CD4-positive, alpha-beta T cell treated with Interferon gamma for 1 hour (primary cell): ENCODE measurements at places on chromosomes 4 and X.
A peak's percentile ranks its signal among the peaks of the same experiment; 100 is the strongest.

DNA sequence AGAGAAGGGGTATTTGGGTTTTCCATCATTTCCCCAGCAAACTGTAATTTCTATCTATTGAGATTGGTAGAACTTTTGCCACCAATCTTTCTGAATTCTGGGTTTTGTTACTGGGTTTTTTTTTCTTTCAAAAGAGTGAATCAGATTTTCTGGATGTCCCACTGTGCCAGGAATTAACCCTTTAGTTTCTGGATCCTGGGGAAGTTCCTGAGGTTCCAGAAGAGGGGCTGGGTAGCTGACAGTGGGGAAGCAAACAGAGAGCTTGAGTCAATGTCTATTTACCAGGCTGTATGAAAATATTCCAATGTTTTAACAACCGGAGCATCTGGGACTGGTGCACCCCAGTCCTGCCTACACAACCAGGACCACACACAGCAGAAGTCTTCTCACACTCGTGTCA is 25.8 kb upstream of the SOD3 start:
- DNase-seq: no peak

- DNase-seq: no peak
Measured at GRCh38 chrX:7280520-7280919, 132.6 kb upstream of the PUDP start.

- DNase-seq: no peak
Measured at GRCh38 chr4:154471526-154472331, 19.9 kb downstream of the DCHS2 start.

DNA sequence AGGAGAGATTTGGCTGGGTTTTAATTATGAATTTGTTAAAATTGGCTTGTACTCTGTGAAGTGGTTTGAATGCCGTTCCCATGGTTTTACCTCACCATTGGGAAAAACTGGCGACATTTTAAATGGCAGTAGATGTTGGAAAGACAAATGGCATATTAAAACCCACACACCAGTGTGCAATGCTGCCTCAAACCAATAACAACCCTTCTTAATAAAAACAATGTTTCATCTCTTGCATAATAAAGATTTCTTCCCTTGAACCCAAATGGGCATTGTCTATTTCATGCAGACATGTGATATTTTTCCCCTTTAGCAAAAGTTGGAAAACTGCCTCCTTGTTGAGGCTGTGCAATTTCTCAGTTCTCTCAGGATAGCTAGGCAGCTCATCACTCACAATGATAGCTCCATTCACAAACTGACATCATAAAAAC is 33.7 kb downstream of the GABRB1 start:
- no peak for DNase-seq

GRCh38 chr4:164779080-164779479 is 25.1 kb downstream of the SMIM31 start:
- no peak for DNase-seq

GRCh38 chr4:151685303-151685702 is 75.5 kb downstream of the GATB start:
- no peak for DNase-seq

DNA sequence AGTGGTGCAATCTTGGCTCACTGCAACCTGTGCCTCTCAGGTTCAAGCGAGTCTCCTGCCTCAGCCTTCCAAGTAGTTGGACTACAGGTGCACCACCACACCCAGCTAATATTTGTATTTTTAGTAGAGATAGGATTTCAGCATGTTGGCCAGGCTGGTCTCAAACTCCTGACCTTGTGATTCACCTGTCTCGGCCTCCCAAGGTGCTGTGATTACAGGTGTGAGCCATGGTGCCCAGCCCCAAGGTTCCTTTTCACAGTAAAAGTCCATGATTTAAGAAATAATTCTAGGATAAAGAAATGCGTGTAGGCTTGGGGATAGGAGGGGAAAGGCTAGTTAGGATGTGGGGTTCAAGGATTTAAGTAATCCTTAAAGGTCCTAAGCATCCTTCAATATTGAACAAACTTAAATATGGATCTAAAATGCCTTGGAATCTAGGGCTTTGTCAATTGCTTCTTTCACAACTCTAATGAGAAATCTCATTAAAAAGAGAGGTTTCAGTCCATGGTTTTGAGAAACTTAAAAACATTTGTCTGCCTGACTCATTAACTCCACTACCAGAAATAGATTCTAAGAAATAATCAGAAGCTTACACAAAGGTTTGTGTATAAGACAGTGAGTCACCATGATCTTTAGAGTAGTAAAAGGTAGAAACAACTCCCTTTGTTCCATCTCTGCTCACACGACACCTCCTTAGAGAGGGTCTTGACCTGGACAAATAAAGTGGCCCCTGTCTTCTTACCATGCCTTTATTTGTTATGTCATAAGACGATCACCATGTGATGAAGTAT is 203.2 kb downstream of the PTTG2 start:
- DNase-seq: no peak

DNA sequence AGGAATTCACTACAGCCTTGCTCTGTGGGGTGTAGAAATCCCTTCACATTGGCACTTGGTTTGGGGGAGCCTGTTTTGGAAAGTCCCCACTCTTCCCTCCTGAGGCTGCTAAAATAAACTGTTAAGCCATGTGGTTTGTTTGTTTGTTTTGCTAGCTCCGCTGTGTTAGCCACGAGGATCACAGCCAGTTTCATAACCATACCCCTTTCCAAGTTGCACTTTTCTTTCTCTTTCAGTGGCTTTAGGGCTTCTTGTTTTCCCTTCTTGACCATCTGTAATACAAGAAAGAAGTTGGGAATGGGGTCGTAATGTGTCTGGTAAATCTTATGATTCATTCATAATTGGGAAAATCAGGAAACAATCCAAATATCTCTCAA is 24.8 kb upstream of the UXT start:
- DNase-seq: no peak

DNA sequence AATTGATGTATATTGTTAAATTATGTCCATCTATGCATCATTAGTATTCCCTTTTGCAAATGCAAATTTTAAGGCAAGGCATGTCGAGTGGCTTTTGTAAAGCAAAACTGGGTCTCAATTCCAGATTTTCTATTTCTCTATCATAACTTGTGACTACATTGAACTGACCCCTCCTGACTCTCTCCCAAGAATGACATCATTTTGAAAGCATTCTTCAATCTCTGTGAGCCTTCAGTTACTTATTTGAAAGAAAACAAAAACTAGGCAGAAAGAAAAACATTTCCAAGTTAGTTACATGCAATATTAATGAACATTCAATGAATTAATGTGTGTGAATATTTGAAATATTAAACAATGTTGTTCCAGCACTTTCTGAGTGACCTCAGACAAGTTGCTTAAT is 314.3 kb upstream of the CLNK start:
- DNase-seq: no peak

DNA sequence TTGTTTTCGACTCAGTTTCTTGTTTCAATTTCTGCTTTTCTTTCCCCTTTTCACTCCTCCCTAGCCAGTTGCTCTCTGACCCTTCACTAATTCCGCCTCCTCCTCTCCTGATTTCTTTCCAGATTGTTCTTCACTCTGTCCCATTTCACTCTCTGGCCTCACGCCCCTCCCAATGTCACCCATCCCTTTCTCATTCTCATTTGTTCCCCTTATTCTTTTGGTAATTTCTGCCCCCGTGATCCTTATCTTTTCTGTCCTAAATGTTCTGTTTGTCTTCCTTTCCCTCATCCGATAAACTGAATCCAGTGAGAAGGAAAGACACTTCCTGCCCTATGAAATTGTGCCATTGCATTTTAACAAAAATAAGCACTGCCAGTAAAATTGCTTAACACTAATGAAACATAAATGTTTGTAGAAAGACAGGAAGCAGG is 94.5 kb upstream of the RASGEF1B start:
- no peak for DNase-seq

DNA sequence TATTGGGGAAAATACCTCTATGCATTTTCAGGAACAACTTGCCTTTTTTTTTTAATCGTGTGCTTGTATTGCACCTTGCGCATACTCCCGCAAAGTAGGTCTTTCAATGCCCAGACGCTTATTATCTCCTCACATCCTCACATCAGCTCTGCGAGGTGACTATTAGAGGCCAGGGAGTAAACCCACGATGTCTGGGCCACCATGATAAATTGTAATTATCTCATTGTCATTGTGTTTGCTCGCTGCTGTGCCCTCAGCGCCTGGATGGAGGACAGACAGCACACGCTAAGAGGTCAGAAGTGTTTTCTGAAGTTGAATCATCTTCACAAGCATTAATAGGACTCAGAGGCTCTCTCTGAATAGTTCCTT is 1.0 kb upstream of the RELL1 start:
- DNase-seq: no peak

- no peak for DNase-seq
Measured at GRCh38 chr4:173332021-173332487, 2.1 kb downstream of the HMGB2 start.

DNA sequence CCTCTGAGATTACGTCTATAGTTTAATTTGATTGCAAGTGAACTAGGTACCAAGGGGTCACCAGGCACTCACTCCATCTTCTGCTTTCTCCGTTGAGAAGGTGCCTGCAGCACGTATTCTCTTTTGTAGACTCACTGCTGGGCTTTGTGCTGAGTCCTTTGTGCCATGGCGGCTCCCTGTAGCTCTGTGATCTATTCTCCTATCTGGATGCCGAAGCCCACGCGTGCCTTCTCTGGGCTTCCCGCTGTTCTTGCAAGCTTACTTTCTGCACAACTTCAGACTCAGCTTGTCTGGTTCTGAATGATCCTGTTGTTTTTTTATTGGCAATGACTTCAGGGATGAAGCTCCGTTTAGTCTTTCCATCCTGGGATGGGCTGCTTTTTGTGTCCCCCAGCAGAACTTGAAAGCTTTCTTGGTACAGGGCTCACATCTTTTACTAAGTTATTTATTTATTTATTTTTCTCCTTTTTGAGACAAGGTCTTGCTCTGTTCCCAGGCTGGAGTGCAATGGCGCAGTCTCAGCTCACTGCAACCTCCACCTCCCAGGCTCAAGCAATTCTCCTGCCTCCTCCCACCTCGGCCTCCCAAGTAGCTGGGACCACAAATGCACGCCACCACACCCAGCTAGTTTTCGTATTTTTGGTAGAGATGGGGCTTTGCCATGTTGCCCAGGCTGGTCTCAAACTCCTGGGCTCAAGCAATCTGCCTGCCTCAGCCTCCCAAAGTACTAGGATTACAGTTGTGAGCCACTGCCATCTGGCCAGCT is 100.9 kb upstream of the NKX1-1 start:
- DNase-seq: no peak

DNA sequence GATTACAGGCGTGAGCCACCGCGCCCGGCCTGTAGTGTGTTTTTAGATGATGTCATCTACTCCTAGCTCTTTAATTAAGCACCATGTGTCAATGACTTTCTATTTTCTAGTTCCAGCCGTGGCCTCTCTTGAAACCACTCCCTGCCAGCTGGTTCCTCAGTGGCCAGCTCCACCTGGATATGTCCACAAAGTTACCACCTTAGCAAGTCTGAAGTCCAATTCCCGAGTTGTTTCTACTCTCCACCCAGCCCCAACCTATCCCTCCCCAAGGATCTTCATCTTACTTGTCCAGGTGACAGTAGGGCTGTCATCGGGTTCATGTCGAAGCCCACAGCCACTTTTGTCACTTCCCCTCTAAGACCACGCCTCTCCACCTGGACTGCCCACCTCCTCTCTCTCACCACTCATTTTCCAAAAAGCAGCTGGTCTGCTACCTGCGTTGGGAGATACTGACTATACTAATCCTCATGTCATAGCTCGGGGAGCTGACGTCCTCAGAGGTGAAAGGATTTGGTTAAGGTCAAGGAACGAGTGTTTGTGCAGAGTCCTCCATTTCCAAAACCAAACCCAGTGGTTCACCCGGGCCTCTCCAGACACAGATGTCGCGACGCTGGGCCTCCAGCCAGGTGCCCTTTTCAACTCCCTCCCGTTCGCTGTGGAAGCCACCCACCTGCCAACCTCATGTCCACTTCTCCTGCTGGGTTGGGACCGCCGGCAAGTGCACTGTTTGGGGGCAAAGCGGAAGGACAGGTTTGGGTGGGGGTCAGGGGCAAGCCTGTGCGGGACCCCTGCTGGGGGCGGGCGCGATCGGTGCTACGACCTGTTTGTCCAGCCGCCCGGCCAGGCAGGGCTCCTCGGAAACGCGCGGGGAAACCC is 704 bp downstream of the FAM3A start:
- DNase-seq: peak; percentile 26

DNA sequence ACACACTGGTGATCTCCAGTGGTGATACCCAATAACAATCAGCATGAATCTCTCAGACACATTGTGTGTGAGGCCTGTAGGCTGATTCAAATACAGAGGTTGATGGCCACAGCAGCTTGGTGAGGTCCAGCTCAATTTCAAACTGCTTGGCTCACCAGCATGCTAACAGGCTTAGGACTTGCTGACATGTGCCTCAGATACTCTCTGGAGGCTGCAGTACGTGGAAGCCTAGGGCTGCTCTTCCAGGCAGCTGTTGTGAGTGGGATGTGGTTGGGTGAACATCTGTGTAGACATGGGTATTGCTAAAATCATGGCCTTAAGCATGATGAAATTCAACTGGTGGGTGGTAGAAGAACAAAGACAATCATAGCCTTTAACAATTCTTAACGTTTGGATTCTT is 4.3 kb downstream of the CXCL9 start:
- no peak for DNase-seq

GRCh38 chr4:103918214-103918613 is 198.4 kb upstream of the TACR3 start:
- no peak for DNase-seq

- no peak for DNase-seq
Measured at GRCh38 chr4:182937268-182938204, 20.4 kb upstream of the DCTD start.

GRCh38 chr4:53916431-53916889 is 147.9 kb downstream of the CHIC2 start:
- no peak for DNase-seq

- no peak for DNase-seq
Measured at GRCh38 chr4:52957835-52958631, 95.9 kb downstream of the RASL11B start.

DNA sequence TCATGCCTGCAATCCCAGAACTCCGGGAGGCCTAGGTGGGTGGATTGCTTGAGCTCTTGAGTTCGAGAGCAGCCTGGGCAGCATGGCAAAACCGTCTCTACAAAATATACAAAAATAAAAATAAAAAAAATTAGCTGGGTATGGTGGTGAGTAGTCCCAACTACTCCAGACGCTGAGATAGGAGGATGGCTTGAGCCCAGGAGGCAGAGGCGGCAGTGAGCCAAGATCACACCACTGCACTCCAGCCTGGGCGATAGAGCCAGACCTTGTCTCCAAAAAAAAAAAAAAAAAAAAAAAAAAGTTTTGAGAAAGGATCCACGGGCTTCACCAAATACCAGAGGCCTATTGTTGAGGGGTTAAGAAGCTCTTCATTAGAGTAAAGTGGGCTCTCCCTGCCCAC is 8.0 kb downstream of the SUPT20HL2 start:
- DNase-seq: no peak

DNA sequence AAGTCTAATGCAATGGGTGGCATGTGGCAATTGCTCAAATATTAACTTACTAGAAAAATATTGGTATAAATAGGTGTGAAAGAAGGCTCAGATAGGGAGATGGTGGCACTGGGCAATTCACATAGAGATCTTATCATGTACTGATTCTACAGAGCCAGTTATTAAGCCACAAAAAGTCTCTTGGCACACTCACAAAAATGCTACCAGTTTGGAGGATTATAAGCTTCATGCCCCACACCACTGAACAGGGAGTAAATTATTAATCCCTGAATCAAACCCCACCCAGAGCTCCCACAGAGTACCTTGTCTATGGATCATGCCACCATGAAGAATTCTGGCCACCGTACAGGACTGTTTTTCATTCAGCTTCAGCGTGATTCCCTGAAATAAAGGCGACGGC is 13.8 kb downstream of the MPP1 start:
- DNase-seq: no peak
